CD8-positive, alpha-beta memory T cell (primary cell): ENCODE measurements at places on chromosomes 7 and 10. TPM values are rescaled to one million over a fixed set of nuclear protein-coding genes. Genes with fewer than 3 reads are reported as not detected.

Gene C10orf53
- not detected for total RNA-seq

GRCh38 chr7:134129856-134130523, 2.9 kb downstream of the LRGUK start:
- H3K4me3 ChIP-seq = no peak overlapping the region
- peaks cover 7% of the 10 kb centered on the region for H3K27me3 ChIP-seq
- DNase-seq = no peak
- peaks cover 9% of the 10 kb centered on the region for H3K4me1 ChIP-seq
- no peaks in the 10 kb centered on the region for H3K36me3 ChIP-seq

Gene LIPM
- total RNA-seq = not detected

DNA sequence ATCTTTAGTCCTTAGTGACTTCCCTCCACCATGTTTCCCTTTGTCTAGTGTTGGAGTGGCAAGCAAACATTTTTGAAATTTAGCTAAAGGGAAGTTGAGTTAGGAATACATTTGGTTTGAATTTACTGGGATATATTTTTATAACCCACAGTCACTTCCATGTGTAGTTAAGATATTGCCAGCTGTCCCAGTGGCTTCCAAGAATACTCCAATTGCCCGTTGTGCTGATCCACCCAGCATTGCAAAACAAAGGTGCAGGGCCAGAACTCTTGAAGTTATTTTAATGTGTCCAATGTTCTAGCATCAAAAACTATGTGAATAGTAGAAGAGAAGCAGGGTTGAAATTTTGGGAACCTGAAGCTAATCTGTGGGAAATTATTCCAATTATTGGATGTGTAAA, 2.5 kb upstream of the P4HA1 start:
- no peak for DNase-seq
- no peaks in the 10 kb centered on the region for H3K27me3 ChIP-seq
- peak overlapping the region; percentile 38 for H3K27ac ChIP-seq

DNA sequence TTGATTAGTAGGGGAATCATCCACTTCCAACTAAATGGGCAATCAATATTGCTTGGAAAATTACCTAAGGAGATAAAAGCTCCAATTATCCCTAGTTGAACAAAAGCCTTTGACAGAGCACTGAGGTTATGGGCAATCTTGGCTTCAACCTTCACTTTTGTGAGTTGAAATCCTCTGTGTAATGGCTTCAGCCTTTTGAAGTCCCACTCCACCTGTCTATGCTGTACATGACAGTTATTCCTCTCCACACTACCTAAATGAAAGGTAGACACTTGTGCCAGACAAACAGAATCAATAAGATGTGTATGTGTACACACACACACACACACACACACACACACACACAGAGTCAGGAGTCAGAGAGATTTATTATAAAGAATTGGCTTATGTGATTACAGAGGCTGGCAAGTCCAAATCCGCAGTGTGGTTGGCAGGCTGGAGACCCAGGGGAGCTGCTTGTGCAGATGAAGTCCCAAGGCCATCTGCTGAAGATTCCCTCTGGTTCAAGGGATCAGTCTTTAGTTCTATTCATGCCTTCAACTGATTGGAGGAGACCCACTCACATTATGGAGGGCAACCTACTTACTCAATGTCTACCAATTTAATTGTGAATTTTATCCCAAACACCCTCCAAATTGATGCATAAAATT, 164.8 kb upstream of the CDC14C start:
- no peak for DNase-seq
- no peak overlapping the region for H3K27ac ChIP-seq
- no peaks in the 10 kb centered on the region for H3K36me3 ChIP-seq
- H3K27me3 ChIP-seq = no peaks in the 10 kb centered on the region

- DNase-seq = no peak
- H3K4me1 ChIP-seq = no peaks in the 10 kb centered on the region
- H3K4me3 ChIP-seq = no peak overlapping the region
- no peak overlapping the region for H3K27ac ChIP-seq
- H3K36me3 ChIP-seq = no peaks in the 10 kb centered on the region
Observed at GRCh38 chr7:57789130-57789529, 339.2 kb downstream of the ZNF716 start.

DNA sequence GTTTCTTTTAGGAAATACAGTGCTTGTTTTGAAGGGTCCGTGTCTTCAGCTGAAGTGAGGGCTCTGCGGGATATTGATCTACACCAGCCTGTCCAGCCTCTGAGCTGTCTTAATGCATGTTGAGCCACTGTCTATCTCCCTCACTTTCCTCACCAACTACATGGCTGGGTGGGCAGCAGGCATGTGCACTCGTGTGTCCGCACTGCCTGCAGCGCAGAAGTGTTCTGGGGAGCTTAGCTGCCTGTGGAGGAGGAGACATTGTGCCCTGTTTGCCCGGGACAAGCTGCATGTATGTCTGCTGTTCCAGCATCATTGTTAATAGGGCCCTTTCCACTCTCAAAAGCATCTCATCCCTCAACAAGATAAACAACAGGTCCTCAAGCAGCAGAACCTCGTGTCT, 133.1 kb upstream of the EEPD1 start:
- DNase-seq = no peak
- H3K27me3 ChIP-seq = no peaks in the 10 kb centered on the region
- H3K4me1 ChIP-seq = no peaks in the 10 kb centered on the region
- no peaks in the 10 kb centered on the region for H3K36me3 ChIP-seq
- no peak overlapping the region for H3K27ac ChIP-seq

Gene LRRC4
- total RNA-seq = 0.51 TPM

Gene TRIM50
- not detected for total RNA-seq

DNA sequence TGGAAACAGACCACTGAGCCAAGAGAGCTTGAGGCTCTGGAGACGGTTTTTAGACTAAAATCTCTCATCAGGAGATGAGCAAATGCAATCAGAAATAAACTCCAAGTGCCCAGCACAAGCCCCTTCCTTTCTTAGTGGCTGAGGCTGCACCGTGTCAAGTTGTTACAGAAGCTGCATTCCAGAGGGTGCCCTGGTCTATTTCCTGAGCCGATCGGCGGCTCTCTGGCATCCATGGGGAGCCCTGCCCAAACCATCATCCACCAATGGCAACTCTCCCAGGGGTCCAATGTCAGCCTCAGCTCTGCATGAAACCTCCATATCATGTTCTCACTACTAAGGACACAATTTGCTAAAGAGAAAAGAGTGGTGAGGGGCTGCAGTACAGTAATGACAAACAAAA, 89.6 kb downstream of the SVIL start:
- H3K4me3 ChIP-seq = no peak overlapping the region
- no peaks in the 10 kb centered on the region for H3K36me3 ChIP-seq
- H3K27ac ChIP-seq = no peak overlapping the region

- no peak overlapping the region for H3K27ac ChIP-seq
- H3K4me3 ChIP-seq = no peak overlapping the region
- DNase-seq = no peak
- no peaks in the 10 kb centered on the region for H3K27me3 ChIP-seq
- H3K36me3 ChIP-seq = no peaks in the 10 kb centered on the region
Observed at GRCh38 chr10:56881218-56881617, 520.2 kb upstream of the ZWINT start.
